ENCODE measurements at places on chromosomes 7 and 10.

DNA sequence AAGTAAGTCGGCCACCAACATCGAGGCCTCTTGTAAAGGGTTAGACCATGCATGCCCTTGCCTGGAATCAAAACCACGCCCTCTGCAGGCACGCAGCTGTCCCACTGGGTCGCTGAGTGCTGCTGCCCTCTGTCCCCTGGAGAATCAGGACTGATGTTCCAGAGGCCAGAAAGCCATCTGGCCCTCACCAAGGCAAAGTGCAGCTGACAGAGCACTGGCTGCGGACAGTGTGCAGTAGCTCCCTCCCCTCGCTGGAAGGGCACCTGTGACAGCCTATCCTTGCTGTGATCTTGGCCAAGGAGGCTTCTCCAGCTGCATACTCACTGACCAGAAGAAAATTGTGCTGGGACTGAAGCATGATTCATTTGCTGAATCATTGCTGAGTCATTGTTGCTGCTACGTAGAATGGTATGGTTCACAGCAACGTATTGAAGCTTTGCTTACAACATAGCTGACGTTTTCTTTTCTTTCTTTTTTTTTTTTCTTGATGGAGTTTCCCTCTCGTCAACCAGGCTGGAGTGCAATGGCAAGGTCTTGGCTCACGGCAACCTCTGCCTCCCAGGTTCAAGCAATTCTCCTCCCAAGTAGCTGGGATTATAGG lies 30.4 kb downstream of the DDC start:
- peak; percentile 97 for DNase-seq

- no peak for DNase-seq
These were observed 1.9 kb downstream of the BUB3 start for GRCh38 chr10:123156078-123156477.

DNA sequence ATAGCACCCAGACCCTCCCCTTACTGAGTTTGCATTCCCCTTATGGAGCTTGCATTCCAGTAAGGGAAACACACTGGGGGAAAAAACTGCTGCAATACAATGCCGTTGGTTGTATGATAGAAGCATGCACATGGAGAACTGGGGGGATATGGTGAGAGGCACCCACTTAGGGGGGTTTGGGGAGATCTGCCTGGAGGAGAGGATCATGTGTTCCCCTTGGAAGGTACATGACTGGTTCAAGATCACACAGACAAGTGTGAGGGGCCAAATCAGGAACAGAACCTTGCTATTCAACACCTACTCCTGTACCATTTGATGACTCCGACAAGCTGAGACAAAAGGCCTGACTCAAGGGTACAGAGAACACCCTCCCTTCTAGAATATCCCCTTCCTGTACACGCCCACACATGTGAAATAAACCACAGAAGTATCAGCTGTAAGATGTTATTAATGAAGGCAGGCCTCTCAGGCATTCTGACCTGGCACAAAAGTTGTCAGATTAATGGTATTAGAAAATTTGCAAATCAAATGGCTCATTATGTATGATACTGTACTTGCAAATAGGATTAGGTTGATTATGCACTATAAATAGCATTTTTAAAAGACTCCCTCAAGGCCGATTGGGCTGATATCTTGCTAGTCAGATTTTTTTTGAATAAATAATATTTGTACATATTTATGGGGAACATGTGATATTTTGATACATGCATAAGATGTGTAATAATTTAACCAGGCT lies 122.2 kb downstream of the NPY start:
- no peak for DNase-seq

DNA sequence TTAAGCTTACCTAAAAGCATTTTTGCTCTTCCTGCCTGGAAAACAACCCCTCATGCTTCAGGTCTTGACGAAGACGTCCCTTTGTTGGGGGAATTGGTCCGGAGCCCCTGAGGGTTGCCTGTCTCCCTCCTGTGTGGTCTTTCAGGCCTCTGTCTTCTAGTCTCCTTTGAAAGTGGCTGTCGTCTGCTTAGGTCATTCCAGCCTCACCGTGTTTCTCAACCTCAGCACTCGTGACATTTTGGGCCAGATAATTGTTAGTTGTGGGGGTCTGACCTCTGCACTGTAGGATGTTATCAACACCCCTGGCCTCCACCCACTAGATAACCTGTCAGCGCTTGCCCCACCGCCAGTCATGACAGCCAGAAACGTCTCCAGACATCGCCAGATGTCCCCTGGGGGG lies 219.1 kb downstream of the TCF7L2 start:
- no peak for DNase-seq

GRCh38 chr10:123781324-123781900 lies 110.2 kb downstream of the CPXM2 start:
- no peak for DNase-seq

DNA sequence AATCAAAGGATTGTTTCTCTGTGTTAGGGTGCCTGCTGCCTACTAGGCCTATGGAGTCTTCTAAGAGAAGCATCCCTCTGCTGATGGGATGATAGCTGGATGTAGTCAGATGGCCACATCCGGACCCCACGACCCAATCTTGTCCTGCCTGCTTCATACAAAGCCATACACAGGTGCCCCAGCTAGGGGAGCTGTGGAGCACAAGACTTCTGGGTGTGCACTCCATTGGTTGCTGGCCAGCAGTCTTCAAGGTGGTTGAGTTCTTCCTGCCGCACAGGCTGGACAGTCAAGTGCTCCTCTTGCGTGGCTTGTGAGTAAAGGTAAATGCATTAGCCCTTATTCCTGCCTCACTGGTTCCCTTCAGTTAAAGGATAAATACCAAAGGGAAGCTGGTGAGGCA lies 120.2 kb downstream of the TEX36 start:
- no peak for DNase-seq

GRCh38 chr10:26780793-26781601 lies 79.8 kb downstream of the ABI1 start:
- peak; percentile 42 for DNase-seq

- DNase-seq: no peak
These were observed 157.2 kb downstream of the ARHGAP12 start for GRCh38 chr10:31771331-31771831.

- DNase-seq: no peak
These were observed 119.6 kb downstream of the ZMIZ1 start for GRCh38 chr10:79188154-79188965.

GRCh38 chr7:44664780-44665461 lies 58.5 kb downstream of the OGDH start:
- no peak for DNase-seq

GRCh38 chr10:1103551-1103950 lies 47.4 kb downstream of the WDR37 start:
- no peak for DNase-seq

DNA sequence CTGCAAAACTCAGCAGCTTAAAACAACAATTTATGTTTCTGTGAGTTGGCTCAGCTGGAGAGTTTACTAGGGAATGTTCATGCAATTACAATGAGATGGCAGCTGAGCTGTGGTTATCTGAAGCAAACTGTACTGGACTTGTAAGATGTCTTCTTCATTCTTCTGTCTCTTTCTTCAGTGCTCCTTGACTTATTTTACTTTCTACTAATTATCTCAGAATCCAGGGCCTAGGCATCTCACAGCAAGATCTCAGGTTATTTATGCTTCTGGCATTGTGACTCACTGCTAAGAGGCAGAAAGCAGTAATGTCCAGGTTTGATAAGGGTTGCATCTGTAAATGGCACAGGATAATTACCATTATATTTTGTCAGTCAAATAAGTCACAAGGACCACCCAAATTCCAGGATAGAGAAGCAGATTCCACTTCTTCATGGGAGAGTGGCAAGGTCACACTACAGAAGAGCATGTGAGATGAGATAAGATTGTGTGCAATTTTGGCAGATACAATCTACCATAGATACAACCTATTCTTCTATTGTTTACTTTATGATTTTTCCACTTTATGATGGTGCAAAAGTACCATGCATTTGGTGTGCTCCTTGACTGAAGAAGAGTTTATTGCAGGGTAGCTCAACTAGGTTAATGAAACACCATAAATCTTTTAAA lies 16.8 kb downstream of the VIM start:
- no peak for DNase-seq

GRCh38 chr10:87058171-87058570 lies 36.5 kb downstream of the GLUD1 start:
- no peak for DNase-seq

GRCh38 chr10:127715782-127716378 lies 21.1 kb upstream of the FOXI2 start:
- DNase-seq: no peak

DNA sequence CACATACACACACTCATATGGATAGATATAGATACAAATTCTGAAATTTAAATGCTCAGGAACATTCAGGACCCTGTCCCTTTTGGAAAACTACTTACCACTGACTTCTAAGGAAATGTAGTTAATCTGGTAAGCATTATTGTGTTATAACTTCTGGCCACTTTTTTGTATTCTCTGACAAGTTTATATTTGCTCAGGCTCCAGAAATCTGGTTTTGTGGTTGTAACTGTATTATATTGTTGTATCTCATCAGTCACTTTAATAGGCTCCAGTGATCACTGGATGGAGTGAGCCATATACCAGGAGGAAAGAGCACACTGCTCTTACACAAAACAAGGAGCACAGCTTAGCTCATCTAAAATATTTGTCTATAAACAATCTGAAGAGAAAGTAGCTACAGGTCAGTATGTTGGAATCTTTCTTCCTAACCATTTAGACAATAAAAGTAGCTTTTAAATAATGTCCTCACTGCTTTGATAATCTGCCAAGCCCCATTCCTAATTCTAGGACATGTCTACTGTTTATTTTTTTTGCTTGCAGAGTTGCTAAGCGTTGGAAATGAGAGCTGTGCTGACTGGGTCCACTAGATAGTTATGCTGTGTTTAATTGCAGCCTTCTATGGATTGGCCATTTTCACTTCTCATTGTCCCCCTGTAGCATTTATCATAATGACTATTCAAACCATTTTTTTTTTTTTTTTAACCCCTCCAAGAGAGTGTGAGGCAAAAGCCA lies 43.8 kb downstream of the SMNDC1 start:
- no peak for DNase-seq
